GM12878 (cell line): ENCODE measurements at places on chromosomes 12 and 14. TPM values are rescaled to one million over a fixed set of nuclear protein-coding genes. Genes with fewer than 3 reads are reported as not detected.

GRCh38 chr14:24115422-24116127 is 826 bp upstream of the NRL start:
- no peak for DNase-seq

DNA sequence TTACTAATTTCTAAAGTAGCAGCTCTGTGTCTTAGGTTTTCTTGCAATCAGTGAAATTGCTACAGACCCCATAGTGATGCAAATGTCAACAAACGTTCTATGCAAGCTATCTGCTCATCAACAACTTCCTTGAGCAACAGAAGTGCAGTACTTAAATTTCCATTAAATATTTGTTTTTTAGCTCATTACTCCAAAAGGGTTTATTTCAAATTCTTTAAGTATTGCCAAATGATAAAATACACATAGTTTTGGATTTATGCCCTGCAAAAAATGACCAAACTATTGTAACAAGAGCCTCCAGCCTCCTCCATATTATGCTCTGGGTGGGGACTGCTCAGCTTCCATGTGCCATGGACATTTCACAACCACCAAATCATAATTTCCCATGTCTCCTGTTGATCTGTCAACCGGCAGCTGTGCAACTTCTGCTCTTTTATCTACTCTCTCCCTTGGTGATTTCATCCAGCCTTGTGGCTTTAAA is 4.4 kb downstream of the BDKRB1 start:
- DNase-seq: no peak

DNA sequence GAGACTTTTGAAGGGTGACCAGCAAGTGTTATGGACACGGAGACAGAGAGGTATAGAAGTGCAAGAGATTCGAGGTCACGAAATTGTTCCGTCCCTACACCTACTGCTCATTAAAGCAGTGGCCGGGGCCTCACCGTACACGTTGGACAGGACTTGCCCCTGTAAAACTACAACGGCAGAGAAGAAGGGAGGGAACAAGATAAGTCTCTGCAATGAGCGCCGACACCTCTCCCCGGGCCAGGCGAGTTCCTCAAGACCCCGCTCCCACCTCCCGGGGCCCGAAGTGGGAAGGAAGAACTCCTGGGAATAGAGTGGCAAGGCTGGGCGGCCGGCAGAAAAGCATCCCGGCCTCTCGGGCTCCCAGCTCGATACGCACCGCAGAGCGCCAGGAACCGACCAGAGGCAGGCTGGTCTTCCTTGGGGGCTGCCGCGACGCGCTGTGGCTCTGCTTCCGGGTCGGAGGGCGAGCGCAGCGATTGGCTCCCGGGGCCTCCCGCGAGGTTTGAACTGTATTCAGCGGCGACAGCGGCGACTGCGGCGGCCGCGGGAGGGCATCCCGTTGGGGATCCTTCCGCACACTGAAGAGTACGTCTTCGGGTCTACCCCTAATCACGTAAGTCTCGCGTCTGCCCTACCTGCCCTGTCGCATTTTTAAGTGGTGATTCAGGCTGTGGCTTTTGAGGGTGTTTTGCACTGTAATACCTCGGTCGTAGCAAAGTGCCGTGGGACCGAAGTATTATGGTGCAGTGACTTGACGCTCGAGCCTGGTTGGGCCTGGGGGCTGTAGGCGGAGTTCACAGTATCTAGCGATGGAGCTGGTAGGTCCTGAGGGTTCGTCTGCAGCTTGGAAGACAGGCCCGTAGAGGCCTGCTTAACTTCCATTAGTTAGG is at the start of the genes NUP37 and PARPBP:
Gene NUP37, minus strand, starts transcription at position 441 of the 890 bp plus-strand sequence. CDS start 1,596 bp downstream, outside the sequence.
Gene PARPBP, plus strand, starts transcription at position 510 of the 890 bp plus-strand sequence. CDS start 3,706 bp downstream, outside the sequence.
- DNase-seq: peak; percentile 68

- DNase-seq: no peak
These were observed 1.8 kb downstream of the HNRNPC start for GRCh38 chr14:21267431-21267845.

The RESF1 gene
- total RNA-seq: 54.5 and 60.5 TPM in 2 replicates

The PLXNC1 gene
- total RNA-seq: 35.2 and 36.4 TPM in 2 replicates

DNA sequence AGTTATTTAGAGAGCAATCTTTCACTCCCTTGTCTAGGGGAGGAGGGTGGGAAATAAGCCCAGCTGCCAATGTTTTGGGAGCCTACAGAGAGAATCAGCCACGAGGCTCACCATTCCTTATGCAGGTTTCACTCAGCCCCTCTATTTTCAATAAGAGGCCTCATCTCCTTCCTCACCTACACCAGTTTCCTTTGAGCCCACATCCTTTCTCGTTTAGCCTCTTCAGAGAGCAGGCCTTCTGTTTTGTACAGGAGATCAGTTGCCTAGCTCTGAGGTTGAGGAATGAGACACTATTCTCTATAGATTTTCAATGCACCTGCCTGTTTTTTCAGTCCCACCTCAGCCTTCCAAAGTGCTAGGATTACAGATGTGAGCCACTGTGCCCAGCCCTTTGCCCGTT is 17.9 kb downstream of the SNAPC1 start:
- DNase-seq: no peak
